Activated CD8-positive, alpha-beta memory T cell treated with anti-CD3 and anti-CD28 coated beads for 24 hours (primary cell): ENCODE measurements at places on chromosomes 6 and 20.

DNA sequence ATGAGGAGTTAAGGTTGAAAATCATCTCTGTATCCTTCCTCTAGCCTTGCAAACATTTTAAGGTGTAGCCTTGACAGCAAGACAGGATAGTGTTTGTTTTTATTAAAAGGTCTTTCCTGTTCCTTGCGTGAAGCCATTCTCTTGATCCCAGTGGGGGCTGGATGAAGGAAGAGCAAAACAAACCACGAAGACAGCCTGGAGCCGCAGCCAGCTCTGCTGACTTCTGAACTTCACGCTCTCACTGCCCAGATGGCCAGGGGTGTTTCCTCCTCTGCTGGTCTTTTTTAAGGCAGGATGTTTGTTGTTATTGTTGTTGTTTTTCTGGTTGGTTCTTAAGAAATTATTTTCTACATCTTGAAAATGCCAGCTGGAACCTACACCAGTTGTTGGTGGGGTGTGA is 156.4 kb downstream of the MTHFD1L start:
- DNase-seq: no peak

- DNase-seq: no peak
Observed at GRCh38 chr6:1088492-1089001, 223.4 kb upstream of the FOXQ1 start.

- peak; percentile 66 for DNase-seq
Observed at GRCh38 chr20:2692036-2692885, at the start of gene EBF4. Gene EBF4 (plus strand): TSS chr20:2692780. CDS start chr20:2693646, 866 bp downstream.

DNA sequence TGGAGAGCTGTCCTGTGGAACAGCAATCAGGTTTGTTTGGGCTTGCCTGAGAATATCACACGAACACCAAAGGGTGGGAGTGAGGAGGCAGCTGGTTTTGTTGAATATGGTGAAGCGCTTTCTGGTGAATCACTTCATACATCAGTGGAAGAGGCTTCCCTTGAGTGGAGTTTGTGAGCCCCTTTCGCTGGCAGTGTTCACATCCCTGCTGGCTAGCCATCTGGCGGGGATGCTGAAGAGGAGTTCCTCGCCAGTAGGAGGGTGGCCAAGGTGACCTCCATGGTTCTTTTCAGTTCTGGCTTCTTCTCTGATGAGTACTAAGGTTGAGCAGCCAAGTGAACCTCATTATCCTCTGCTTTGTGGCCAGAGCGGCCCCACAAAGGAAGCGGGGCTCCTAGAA is 37.7 kb upstream of the RNF8 start:
- no peak for DNase-seq

DNA sequence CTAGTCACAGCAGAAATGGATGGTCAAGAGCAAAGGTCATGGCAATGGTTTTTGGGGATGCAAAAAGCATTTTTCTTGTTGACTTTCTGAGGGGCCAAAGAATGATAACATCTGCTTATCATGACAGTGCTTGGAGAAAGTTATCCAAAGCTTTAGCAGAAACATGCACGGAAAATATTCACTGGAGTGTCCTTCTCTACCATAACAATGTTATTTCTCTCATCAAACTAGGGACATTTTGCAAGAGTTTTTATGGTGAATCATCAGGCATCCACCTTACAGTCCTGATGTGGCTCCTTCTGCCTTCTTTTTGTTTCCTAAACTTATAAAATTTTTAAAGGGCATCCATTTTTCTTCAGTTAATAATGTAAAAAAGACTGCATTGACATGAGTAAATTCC is 302.3 kb downstream of the HIVEP2 start:
- no peak for DNase-seq

GRCh38 chr6:43885399-43886066 is 115.5 kb downstream of the VEGFA start:
- no peak for DNase-seq

GRCh38 chr6:44000164-44000842 is 126.9 kb downstream of the MRPL14 start:
- DNase-seq: no peak

DNA sequence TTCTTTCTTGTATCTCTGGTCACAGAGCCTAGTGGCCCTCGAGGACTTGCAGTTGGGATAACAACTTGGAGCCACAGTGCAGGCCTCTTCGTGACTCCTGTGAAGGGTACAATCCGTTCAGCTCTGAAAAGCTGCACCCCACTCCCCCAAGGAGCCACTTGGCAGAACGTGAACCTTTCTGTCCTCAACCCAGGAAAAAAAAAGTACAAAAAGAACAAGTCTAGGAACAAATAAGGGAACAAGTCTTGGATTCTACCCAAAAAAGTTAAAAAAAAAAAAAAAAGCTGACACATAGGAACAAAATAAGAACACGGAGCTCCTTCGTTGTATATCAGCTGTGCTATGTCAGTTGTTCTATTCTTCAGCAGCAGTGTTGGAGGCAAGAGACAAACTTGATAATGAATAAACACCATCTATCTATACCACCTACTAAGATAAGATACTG is 77.9 kb upstream of the TULP1 start:
- DNase-seq: no peak

GRCh38 chr6:132298344-132298949 is 102.8 kb downstream of the MOXD1 start:
- no peak for DNase-seq

- no peak for DNase-seq
Observed at GRCh38 chr6:36853325-36853724, 14.1 kb upstream of the CPNE5 start.

GRCh38 chr20:47785854-47786764 is 828 bp upstream of the SULF2 start:
- peak; percentile 57 for DNase-seq

DNA sequence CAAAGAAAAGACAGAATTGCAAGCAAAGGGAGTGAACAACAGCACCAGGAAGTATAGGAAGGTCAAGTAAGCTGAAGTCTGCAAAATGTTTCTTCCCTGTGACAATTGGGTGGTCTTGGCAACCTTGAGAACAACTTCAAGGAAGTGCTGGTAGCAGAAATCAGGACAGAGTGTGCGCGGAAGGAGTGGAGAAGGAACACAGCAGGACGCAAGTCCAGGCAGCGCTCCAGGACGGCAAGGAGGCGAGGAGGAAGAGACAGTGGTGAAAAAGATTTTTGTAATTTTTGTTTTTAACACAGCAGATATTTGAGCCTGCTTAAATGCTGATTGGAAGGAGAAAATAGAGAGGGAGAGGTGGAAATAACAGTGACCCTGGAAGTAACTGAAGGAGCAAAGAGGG is 141.7 kb downstream of the F13A1 start:
- DNase-seq: no peak

DNA sequence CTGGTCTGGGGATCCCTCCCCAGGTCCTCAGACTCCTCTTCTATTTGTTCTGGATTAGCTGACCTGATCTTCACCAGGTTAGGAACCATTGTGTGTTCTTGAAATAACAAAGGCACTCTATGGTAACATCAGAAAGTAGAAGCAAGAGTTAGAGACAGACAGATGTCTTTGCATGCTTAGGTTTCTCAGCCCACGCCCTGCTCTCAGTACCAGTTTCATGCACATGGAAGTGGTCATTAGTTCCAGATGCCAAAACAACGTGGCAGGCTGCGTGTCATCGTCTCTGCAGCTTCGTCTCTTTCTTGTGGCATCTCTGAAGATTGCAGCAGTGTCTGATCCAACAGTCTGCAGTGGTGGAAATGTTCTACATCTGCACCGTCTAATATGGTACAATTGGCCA is 89.4 kb downstream of the PACRG start:
- DNase-seq: no peak

DNA sequence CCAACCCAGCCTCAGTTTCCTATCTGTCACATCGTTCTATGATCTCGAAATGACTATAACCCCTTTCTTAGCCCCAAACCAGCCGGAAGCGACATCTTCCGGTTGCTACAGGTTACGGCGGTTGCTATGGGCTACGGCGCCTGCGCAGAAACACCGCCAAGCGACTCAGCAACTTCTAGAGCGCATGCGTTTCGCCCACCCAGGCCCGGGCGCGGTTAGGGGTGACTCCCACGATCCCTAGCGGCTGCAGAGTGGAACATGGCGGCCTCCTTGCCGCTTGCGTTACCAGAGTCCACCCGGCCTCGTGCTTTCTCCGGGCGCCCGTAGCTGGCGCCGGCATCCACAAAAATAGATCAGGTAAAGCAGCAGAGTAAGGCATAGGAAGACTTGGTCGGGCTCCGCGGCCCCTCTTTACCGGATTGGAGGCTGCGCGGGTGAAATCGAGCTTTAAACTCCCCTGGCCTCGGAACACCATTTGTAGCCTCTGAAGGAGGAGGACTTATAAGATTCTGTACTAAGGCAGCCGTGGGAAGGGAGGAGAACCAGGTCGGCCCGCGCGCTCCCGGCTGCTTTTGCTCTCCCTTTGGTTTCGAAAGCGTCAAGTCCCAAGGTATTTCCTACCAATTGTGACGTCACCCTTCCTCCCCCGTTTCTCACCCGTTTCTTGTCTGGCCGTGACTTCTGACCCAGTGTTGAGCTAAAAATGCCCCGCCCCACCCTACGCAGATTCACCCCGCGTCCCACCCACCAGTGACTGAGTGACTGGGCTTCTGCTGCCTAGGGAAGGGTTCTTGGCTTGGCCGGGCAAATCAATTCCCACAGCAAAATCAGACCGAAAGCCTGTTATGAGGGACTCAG is 3.5 kb downstream of the SDCBP2 start:
- peak; percentile 99 for DNase-seq

GRCh38 chr20:51678026-51678697 is 90.0 kb downstream of the ATP9A start:
- DNase-seq: no peak

DNA sequence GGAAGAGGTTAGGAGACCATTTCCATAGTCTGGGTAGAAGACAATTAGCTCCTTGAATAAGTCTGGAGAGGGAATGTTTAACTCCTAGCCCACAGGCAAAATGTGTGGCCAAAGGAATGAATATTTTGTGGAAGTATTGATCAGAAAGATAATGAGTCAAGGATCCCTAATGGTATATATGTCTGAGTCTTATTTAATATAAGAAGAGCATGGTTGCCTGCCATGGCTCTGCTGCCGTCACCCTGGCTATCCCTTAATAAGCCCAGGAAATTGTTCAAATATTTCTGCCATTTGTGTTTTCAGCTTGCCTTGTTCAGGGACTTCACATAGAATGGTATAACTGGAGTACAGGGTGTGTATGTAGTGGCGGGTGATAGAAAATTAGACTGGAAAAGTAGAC is 18.1 kb upstream of the CALHM6 start:
- DNase-seq: no peak

DNA sequence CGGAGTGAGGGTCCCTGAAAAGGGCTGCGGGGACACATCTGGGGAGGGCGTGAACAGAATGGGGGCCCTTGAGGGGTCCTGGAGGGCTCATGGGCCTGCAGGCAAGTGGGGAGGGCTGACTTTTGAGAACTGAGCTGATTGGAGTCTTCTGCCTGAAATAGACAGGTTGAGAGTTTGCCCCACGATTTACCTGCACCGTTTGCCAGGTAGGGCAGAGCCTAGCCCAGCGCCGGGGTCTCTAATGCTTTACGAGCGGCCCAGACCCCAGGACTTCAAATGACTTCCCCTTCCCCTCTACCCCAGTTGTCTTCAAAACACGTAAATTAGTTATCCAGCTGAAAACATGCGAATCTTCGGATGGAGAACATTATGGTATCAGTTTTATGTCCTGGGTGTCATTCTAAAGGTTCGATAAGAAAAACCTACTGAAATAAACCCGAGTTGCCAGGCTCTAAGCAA is 1.3 kb downstream of the PLCB1 start:
- no peak for DNase-seq

GRCh38 chr20:44643596-44644229 is 7.8 kb downstream of the ADA start:
- peak; percentile 62 for DNase-seq

DNA sequence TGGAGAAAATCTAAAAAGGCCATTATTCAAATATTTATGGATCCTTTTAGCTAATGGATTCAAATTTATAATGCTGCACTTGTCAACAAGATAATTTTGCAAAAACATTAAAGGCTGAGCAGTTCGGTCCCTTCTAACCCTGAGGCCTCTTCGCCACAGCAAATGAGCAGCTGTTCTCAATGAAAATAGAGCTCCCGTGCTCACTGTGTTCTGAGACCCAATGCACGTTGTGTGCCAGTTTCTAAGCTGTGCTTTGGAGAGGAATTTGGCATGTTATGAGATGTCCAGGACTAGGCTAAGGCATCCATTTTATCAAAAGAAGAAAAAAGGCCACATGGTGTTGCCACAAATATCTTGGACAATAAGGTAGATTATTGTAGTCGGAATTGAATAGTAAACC is 220.1 kb upstream of the TSHZ2 start:
- no peak for DNase-seq

DNA sequence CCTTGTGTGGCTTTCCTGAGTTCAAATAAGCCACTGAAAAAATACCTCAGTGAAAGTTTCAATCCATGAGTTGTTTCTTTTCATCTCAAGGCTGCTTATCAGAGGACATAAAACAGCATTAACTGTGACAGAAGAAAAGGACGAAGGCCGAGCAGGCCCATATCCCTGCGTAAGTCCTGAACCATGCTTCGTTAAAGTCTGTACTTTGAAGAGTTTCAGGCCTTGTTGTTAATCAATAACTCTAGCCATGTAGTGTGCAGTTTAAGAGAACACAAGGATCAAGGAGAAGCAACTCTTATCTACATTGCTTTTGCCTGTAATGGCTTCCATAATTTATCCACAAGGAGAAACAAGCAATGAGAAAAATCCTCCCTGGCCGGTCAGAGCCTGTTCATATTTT is 165.4 kb downstream of the UST start:
- no peak for DNase-seq

GRCh38 chr6:112291161-112291762 is 36.9 kb upstream of the LAMA4 start:
- no peak for DNase-seq

DNA sequence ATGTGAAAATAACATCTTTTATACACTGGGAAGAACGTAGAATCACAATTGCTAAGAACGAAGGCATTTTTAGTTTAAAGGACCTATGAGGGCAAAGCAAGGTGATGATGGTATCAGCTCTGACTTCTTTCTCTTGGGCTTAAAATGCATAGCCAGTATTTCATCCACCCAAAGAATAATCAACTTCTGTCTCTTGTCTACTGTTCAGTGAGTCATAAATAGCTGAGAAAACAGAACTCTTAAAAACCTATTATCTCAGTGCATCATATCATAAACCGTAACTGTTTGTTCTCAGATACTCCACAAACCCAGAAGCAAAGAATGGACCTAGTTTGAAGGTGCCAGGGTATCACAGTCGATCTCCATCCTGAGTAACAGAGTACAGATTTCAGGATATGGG is 5.2 kb downstream of the PHF10 start:
- no peak for DNase-seq

GRCh38 chr6:43050981-43051380 is 2.7 kb downstream of the CUL7 start:
- no peak for DNase-seq

DNA sequence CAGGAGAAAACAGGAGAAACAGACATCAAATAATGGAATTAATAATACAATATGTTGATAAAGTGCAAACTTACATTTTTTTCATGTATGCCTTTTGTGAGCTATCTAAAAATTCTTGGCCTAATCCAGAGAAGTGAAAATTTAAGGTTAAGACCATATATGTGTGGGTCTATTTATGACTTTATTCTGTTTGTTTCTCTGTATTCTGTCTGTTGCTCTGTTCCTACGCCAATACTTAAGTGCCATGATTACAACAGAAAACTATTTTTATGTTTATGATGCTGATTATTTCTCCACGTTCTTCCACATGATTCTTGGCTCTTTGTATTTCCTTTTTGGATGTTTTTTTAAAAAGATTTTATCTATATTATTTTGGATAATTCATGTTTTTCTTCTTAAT is 109.6 kb upstream of the MAP3K4 start:
- DNase-seq: no peak
